ENCODE measurements at places on chromosomes 1 and 21.

GRCh38 chr1:77950873-77951272, 28.0 kb downstream of the FUBP1 start:
- no peak for DNase-seq

DNA sequence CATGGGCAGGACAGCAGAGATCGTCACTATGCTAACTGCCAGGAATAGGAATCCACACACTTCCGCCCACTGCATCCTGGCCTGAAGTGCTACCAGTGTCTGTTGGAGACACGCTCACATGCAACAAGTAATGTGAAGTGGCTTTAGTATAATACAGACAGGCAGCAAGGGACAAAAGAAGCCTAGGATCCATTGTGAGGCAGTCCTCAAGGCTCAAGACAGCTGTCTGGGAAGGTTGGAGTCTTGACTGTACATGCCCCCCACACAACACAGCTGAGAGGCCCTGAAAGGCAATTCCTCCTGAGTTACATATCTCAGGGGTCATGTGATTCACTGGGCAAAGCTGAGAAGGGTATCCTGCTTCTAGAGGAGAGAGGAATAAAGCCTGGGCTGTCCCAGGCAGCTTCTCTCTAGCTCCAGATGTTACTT, 39.9 kb upstream of the CD1D start:
- no peak for DNase-seq

DNA sequence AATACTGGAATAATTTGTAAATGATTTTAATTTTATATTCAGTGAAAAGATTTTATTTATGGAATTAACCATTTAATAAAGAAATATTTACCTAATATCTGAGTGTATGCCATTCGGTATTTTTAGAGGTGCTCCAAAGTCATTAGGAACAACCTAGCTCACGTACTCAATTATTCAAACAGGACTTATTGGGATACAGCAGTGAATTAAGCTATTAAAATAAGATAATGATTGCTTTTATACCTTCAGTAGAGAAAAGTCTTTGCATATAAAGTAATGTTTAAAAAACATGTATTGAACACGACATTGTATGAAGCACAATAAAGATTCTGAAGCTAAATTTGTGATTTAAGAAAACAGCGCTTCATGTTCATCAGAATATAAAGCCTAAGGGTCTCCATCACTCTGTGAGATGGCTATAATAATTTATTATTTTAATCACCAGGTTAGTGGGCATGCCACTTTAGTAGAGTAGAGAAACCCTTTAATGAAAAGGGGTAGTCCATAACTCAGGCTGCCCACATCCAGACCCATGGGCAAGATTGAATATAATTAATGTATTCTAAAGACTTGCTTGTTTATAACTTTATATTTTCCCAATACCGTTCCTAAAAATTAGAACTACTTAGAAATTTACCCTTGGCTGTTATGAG, 3.2 kb downstream of the CCN1 start:
- DNase-seq, result no peak

GRCh38 chr1:52368383-52369172, 2.6 kb upstream of the CC2D1B start:
- DNase-seq, result peak; percentile 70

DNA sequence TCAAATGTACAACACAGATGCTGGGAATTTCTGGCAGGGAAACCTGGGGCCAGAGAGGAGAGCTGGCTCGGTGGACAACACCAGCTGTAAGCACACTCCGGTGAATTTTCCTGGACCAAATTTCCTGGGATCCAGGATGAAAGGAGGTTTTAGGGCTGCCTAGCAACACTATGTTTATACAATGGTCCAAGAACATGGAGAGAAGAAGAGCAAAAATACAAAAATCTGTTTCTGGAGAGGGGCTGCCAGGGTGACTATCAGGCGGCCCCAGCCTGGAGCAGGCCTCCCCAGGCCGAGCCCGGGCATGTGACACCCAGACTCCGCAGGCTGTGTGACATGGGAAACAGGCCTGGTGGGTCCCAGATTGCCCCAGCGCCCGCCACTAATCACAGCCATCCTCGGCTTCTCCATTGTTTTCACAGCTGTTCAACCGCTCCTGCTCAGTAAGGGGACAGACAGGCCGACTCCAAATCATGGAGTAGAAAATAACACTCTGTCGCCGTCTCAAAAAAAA, 336.0 kb upstream of the NFIA start:
- DNase-seq, result peak; percentile 85

DNA sequence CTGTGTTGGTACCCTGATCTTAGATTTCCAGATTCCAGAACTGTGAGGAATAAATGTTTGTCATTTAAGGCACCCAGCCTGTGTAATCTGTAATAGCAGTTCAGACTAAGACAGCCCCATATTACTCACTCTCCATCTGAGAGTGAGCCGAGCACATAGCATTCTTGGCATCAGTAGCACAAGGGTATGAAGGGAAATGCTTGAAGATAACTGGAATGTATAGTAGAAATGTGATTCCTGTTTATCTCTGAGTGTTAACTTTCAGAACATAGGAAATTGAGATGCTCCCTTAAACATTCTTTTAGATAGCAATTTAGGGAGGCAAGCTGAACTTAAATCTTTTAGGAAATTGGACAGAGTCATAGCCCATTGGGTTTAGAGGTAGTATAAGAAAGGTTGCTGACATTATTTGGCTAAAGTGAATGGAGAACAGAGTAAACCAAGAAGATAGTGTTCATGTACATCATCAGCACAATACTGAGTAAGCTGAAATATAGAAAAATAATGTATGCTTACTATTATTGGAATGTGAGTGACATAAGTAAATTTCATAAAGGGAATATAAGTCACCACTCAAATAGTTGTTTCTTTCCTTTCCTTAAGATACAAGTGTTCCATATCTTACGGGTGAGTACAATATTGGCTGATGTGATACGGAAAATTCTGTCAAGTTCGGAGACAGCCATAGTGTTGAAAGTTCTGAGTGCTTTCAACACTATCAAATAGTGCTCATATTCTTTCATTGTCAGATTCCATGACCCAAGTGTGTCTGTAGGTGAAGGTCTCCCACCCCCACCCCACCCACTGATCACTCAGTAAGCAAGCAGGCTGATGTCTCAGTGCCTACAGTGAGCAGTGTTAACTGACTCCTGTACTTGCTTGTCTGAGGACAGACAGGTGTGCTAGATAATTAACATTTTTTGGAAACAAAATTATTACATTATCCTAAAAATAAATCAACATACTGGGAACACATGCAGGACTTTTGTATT, 73.7 kb downstream of the LRRC8D start:
- no peak for DNase-seq

GRCh38 chr1:204258213-204259115, 44.7 kb upstream of the GOLT1A start:
- peak; percentile 1 for DNase-seq

GRCh38 chr1:49842596-49842995, 181.2 kb downstream of the AGBL4 start:
- DNase-seq, result no peak

- DNase-seq, result no peak
Observed at GRCh38 chr1:241235256-241235897, 121.6 kb downstream of the RGS7 start.

- DNase-seq, result no peak
Observed at GRCh38 chr1:96472471-96472870, 249.1 kb upstream of the PTBP2 start.

DNA sequence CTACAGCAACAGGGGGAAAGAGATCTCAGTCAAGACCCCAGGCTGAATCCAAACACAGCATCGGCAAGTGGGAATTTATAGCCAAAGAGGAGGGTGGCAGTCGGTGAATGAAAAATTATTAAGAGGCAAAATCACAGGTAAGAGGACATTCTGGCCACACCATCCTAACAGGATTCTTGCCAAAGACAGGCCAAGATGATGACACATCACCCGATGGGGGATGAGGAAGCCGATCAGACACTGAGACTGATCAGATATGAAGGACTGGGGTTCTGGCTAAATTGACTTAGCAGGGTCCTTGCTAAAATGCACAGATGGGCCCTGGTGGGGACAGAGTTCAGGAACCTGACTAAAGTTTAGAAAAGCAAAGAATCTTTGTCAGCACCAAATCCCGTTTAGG, 402.2 kb downstream of the SMYD3 start:
- DNase-seq, result no peak

DNA sequence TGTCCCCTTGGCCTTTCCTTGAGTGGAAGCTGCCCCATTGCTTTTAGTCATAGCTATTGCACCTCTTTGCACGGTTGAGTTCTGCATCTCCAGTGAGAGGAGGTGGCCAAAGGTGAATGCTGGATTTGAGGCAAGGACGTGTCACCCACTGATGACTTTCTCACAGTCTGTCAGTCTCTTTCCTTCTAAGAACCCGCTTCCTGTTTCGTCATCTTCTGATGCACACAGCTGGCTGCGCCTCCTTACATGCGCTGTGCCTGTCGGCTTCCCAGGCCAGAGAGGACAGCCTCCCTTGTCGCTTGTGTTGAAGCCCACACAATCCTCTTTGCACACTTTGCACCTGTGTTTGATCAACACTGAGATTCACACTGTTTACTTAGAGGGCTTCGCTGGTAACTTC, 41.8 kb upstream of the PWP2 start:
- no peak for DNase-seq

- DNase-seq, result no peak
Observed at GRCh38 chr1:7335224-7335879, 435.7 kb upstream of the VAMP3 start.

DNA sequence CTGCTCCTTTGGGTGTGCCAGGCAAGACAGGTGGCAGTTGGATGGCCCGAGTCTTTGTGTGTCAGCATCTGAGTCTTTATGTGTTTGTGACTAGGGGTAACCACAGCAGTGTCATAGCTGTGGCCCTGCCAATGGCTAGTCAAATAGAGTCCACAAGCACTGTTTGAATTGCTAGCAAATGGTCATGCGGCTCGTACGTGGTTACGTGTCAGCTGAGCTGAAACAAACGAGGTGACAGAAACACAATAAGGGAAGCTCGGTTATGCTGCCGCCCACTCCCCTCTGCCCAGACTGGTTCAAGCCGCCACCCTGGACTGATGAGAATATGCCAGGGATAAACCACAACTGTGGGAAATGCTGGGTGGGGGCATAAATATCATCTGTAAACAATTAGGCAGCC, 174.3 kb upstream of the LMO4 start:
- DNase-seq, result peak; percentile 34

DNA sequence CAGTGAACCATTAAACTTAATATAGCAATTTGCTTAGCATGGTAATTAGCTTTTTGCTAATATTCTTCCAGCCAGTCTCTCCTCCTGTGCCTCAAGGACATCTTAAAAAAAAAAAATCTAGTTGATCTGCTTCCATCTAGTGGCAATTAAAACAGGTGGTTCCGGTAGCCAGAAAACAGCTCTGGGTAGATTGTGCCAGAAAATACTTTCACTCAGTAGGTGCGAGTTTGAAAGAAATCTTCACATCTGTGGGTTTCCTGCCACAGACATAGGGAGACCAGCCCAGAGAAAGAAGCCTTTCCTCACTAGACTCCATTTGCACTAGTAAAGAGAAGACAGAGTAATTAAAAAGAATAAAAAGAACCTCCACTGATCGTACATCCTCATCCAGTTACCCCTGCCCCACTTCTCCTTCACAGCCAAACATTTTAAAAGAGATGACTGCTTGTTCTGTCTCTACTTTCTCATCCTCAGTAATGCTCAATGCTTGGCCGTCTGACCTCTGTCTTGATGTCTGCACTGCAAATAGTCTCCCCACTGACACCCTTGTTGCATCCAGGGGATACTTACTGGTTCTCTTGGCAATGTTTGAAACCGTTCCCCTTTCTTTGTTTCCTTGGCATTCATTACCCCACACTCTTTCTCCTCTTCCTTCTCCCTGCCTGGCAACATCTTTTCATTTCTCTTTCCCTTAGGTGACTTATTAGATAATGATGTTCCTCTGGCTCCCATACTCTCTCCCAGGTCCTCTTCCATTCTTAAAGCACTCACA, 16.9 kb downstream of the SELL start:
- no peak for DNase-seq

DNA sequence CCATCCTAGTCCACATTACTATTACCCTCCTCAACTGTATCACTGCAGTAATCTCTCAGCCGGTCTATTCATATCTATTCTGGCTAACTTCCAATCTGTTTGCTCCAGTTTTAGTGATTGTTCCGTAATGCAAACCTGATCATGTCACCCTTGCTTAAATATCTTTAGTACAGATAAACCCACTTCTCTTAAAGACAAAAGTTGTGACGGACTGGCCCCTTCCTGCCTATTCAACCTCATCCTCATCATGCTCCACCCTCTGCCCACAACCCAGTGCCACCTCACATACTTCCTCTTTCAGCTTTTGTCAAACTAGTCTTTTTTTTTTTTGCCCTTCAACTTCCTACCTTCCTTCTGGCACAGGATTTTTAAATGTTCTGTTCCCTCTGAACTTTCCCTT, 2.8 kb upstream of the C1orf162 start:
- DNase-seq, result no peak

DNA sequence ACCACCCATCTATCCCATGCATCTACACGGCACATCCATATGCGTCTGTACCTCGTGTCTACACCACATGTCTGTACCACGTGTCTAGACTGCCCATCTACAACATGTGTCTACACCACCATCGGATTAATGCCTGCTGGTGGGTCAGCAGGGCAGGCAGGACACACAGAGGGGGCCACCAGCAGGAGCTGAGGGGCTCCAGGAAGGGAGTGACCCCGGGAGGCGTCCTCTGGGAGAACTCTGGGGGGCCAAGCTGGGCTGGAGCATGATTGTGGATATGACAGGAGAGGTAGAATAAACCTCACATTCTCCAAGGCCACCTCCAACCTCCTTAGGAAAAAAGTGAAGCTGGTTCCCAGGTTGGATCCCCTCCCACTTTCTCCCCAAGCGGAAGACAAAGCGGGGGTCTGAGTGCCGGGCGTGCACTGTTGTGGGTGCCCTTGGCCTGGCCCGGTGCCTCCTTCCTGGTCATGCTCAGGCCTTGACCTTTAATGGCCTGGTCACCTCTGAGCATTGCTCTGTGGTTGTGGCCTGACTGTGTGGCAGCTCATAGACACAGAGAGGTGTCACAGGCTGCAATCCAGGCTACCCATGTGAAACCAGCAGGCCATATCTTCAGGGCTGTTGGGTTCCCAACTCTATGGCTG, 881 bp upstream of the ACTRT2 start:
- DNase-seq, result no peak

DNA sequence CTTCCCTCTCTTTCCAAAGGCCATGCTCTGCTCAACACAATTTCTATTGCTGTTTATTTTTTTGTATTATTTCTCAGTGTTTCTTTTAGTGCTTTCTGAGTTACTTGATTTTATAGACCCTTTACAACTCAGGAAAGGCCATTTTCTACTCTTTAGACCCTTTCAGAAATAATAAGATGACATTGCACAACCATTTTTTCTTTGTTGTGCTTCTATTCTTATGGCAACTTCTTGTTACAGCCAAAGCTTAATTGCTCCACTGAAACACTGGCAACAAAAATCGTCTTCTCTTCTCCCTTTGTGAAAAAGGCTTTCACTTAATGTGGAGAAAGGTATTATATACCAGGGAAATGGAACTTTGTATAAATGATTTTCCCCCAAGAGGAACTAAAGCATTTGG, 39.0 kb upstream of the SAMSN1 start:
- no peak for DNase-seq

Measured in NCI-H748 treated with DMSO at 0.1 percent for 48 hours (cell line).